ENCODE measurements at places on chromosomes 6 and 20.

- no peak for DNase-seq
Measured at GRCh38 chr6:169568314-169569087, 133.3 kb downstream of the WDR27 start.

- DNase-seq, result no peak
Measured at GRCh38 chr6:40568062-40568708, 19.0 kb downstream of the LRFN2 start.

DNA sequence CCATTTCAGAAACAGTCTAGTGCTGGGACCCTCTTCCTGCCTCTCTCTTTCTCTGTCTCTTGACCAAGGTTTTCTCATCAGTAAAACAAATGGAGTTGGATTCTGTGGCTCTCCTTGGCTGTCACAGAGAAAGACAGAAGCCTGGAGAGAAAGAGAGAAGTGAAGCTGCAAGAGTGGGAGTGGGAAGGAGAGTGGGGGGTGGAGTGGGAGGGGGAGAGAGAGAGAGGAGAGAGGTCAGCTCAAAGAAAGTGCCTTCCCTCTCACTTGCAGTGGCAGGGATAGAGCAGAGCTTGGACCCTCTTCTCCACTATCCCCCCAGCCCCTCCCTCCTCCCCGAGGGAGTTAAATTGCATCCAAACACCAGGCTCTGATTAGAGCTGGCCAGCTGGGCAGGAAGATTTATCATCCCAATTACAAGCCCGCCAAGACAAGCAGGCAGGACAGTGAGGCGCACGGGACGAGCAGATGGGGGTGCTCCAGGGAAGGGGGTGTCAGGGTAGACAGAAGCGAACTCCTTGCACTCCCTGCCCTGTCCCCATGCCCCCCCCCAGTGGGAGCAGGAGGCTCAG is 74.3 kb downstream of the CD40 start:
- no peak for DNase-seq

DNA sequence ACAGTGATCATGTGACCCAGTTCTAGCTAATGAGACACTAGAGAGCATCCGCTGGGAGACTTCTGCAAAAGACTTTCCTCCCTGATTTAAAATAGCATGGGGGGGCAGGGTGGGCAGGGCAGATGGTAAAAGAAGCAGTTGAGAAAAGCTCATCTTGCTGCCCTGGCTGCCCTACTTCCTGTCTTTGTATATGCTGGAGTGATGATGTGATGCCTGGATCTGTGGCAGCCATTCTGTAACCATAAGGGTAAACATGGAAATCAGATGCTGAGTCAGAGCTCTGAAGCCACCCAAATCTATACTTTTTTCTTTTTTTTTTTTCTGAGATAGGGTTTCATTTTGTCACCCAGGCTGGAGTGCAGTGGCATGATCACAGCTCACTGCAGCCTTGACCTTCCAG is 25.4 kb downstream of the ZFP64 start:
- no peak for DNase-seq

- no peak for DNase-seq
Measured at GRCh38 chr6:85058806-85059205, 294.4 kb upstream of the TBX18 start.

DNA sequence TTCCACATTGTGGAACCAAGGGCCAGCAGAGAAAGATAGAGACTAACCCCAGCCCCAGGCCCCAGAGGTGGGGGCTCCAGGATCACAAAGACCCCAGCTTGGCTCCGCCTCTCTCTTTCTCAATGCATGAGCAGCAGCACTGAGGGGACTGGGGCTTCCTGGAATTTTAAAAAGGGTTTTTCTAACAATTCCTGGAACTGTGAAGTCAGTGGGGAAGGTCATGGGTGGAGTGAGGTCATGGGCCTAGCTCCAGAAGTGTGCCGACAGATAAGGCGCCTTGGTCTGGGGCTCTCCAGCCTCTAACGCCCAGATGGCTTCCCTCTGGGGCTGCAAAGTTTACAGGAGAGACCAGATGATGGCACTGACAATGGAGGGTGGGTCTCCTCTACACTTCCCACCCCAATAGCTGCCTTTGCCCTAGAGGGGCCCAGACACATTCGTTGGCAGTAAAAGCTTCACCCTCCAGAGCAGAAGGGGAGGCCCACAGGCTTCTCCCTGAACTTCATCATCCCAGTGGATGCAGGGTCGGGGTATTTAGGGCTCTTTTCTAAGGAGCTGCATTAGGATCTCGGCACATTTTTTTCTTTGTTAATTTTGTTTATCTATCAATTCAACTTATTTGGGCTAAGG is 46.9 kb upstream of the CD93 start:
- DNase-seq, result no peak

DNA sequence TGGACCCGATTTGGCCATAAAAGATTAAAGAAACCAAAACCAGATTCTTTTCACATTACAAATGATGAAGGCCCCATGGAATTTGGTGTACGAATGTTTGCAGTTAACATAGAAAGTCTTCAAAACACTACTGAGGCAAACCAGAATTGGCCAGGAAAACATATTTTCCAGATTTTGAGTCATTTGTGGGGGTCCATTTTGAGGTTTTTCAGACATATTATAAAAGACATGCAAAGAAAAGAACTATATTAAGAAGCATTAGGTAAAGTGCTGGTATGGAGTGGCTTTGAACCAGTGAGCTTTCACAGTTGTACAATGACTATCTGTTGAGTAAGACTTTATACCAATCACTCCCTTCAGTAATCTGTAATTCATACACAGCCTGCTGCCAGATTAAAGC is 168.9 kb upstream of the COL21A1 start:
- DNase-seq, result no peak

GRCh38 chr20:9476174-9476573 is 38.2 kb upstream of the LAMP5 start:
- no peak for DNase-seq

GRCh38 chr20:7656687-7657467 is 283.4 kb downstream of the HAO1 start:
- DNase-seq, result no peak

All from esophagus squamous epithelium (tissue), 5 donors.